ENCODE measurements at places on chromosomes 3 and 15.

GRCh38 chr15:76642671-76643070, 262.5 kb downstream of the SCAPER start:
- DNase-seq: no peak

GRCh38 chr3:11145888-11146287, 8.4 kb upstream of the HRH1 start:
- no peak for DNase-seq

DNA sequence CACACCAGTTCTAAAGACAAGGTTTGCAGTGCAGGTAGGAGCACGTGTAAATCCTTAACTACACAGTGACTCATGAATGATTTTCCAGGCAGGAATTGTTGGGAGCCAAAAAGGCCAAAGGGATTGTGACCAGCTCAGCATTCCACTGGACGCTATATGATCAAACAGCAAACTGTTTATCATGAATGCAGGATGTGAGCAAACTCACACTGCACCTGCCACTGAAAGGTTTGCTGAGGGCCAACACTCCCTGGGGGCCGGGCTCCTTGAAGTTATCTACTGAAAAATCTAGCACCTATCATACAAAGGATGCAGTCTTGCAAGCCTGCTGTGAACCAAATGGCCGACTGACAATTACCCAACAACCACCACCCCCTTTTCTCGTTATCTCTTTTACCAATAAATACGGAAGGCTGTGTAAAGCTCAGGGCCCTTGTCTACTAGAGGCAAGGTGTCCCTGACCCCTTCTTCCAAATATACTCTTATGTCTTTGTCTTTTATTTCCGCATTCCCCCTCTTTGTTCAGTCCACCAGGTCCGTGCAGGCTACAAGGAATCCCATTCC, 11.5 kb upstream of the DNASE1L3 start:
- no peak for DNase-seq

DNA sequence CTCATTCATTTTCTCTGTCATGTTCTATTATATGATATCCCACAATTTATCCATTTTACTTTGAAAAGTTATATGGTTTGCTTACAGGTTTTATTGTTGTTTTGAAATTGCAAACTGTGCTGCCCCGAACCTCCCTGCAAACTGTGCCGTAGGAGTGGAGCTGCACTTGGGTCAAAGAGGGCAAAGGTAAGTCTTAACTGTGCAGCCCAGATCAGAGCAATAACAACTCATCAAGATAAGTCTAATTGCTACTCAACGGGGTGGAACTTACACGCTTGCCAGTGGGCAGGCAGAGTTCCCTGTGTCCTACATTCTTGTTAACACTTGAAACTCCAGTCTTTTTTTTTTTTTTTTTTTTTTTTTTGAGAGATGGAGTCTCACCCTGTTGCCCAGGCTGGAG, 33.2 kb downstream of the ZDHHC19 start:
- DNase-seq: no peak

DNA sequence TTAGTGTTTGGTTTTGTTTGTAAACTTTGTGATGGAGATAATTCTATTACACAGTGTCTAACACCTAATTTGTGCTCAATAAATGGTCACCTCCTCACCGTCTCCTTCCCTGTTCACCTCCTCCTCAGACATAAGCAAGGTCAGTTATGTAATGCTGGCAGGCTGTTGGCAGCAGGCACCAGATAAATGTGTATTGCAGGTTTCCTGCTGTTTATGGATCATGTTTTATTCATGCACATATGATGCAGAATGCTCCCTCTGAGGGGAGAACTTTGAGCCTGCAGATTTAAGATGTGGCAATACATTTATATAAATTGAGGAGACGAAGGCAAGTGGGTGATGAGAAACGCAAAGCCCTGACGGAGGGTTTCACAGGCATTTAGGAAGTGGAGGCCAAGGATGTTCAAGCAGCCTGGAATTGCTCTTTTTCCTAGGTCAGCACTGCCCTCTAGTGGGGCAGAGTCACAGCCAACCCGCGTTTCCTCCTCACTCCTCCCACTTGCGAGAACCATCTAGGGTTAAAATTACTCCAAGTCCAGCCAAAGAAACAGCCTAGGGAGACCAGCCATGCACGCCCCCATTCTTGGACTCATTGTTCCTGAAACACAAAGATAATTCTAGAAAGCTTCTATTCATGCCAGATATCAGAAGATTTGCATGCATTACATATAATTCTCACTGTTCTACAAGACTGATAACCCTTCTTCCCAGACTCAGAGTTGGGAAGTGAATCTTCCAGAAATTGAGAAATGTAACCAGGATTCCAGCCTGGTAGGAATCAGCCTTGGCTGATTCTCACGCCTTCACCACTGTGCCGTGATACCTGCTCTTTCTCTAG, 228.7 kb downstream of the SLCO3A1 start:
- peak; percentile 59 for DNase-seq

DNA sequence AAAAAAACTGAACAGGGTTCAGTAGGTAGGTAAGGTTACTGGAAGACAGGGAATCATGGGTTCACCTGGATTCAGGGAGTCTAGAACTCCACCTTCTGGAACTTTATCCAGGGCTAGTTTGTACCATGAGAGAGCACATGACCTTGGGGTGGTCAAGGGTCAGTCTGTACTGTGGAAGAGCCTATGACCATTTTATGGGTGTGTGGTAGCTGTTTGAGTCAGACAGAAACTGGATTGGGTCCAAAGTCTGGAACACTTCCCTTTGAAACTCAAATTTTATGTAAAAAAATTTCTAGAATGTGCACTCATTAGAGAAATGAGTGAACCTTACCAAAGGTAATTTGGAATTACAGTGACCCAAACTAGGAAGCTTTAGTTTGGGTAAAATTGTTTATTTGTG, 486.0 kb upstream of the AGTR1 start:
- no peak for DNase-seq

DNA sequence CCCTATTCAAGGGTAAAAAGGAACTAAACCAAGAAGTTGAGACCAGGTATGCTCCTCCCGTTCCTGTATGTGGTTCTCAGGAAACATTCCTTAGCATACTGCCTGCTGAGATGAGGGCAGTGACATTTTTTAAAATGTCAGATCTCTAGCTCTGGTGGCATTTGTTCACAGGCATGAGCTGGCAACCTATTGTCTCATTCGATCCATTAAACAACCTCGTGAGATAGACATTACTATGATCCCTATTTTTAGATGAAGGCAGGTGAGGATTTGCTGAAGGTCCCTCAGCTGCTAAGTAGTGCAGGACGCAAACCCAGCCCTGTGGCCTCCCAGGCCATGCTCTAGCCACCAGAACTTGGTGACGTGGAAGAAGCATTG, 74.9 kb downstream of the SIDT1 start:
- no peak for DNase-seq

DNA sequence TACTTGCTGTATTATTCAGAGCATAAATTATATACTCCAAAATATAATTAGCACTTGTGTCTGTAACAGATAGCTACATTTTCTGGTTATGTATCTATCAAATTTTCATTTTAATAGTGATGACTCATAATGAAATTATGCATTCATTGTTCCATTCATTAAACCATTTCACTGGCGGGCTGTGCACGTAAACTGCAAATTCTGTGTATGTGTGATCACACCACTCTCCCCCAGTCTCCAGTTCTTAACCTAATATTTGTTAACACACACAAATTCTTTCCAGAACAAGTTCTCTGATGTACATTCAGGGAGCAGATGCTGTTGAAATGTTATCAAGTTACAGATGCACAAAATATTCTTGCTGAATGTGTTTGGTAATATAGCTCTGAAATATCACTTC, 3.8 kb upstream of the KCNMB2 start:
- no peak for DNase-seq

GRCh38 chr15:98126326-98127085, 166.0 kb downstream of the ARRDC4 start:
- no peak for DNase-seq

DNA sequence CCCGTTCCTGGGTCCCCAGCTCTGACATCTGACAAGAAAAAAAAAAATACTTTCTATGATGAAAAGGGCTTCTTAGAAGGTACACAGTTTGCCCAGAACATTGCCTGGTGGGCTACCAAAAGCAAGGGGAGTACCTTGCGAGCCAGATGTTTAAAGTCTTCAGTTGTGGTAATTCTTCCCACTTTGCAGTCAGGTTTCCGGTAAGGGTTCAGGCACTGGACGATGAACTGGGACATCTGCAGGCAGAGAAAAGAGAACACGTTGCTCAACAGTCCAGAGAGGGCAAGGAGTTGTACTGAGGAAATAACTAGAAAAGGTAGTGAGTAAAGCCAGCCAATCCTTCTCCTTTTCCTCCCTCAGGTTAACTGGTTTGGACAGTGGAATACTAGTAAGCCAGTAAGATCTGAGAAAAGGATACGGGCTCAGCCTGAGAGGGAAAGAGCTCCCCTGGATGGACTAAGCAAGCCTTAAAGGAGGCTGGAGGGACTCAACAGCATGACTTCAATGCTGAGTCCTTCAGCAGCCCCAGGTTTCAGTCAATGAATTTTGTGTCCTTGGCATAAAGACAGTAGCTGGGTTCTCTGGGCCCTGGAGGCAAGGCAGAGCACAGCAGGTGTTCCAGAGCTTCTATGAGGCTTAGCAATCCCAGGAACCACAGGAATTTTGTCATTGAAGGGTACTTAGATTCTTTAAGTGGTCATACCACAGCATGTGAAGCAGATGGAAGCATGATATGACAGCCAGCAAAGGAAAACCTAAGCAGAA, 38.2 kb downstream of the NBEAL2 start:
- no peak for DNase-seq

DNA sequence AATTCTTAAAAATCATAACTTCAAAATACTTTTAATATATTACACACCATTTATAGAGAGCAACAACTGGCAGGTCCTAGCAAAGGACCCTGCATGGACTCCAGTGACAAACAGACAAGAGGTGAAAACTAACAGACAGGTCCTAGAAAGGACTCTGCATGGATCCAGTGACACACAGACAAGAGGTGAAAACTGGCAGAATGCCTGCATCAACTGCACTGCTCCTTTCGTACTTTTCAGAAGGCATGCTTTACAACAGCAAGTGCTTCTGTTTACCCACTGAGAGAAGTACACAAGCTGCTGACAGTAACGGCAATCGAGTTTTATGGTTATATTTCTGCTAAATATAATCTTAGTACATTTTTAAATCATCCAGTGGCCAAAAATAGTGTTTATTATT, 24.3 kb upstream of the GP5 start:
- no peak for DNase-seq

DNA sequence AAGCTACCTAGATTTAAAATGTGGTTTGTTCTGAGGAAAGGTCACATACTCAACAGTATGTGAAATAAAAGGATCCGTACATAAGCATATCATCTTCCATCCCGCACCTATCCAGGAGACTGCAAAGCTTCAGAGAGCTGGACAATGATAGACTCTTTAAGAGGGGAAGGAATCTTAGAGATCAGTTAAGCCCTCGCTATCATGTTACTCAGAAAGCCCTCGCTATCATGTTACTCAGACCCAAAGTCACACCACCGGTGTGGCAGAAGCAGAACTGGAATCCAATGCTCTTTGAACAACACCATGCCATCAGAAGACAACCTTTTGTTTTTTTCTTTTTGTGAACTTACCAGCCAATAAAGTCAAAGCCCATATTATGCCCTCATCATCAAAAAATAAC, 5.8 kb downstream of the ANO10 start:
- DNase-seq: no peak

DNA sequence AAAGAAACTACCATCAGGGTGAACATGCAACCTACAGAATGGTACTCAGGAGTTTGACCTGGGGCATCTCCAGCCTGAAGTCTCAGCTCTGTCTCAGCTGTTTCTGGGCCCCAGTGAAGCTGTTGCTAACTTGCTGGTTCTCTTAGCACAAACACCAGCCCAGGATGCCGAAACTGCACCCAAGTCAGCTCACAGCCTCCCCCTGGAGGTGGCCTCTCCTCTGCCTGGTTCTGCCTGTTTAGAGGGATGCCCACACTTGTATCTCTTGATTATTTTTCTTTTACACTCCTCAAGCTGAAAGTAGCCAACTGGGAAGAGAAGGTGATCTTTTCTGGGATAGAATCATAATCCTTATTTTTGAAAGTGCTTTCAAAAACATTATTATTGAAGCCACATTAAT, 289.0 kb upstream of the RASGRP1 start:
- no peak for DNase-seq

DNA sequence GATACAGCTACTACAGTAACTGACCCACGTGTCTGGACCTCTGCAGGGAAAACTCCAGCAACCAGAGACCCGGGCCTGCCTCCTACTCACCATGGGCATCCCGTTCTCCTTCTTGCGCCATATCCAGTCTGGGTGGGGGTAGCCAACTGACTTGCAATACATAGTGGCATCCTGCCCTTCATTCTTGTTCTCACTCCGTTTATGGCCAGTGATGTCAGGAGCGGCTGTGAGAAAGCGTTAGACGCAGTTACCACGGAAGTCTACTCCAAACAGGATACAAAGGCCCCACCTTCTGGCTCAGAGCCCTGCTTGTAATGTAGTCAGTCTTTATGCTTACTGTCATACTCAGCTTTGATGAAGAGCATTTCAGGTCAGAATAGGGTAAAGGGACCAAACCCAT, 59.6 kb downstream of the NPTN start:
- no peak for DNase-seq

DNA sequence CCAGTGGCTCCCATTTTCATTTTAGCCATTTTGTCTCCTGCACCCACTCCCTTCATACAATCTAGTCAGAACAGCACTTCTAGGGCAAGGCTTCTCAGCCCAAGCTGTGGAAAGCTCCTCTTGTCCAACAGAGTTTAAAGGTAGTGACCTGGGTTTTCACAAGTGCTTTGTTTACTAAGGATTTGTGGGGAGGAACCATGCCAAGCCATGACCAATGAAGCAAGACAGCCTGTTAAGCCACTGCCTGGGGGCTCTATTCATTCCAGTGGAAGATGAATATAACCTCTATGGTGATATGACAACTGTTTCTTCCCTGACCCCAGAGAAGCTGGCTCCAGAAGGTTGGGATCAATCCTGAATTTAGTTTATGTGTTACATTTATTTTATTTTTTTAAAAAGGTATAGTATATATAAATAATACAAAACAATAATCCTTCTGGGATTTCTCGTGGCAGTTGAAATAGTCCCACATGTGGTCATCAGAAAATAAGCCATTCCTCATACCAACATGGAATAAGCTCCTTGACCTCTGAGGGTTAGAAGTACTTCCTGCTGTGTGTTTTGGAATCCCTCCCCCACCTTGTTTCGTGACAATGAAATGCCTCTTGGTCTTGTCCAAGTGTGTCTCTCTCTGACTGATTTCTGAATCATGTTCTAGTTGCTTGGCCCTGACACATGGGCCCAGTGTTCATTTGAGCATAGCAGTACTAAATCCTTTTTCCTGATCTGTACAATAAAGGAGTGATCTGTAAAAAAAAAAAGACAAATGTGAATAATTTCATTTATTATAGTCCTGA, 13.3 kb upstream of the THUMPD3 start:
- no peak for DNase-seq

All from CD14-positive monocyte (primary cell).